ENCODE measurements at places on chromosomes 4 and X.

GRCh38 chr4:182929296-182929695 is 12.1 kb upstream of the DCTD start:
- no peak for DNase-seq

GRCh38 chr4:26083987-26084386 is 170.0 kb downstream of the SMIM20 start:
- DNase-seq, result no peak

- DNase-seq, result peak; percentile 40
Measured at GRCh38 chrX:56066016-56066415, 166.1 kb upstream of the KLF8 start.

DNA sequence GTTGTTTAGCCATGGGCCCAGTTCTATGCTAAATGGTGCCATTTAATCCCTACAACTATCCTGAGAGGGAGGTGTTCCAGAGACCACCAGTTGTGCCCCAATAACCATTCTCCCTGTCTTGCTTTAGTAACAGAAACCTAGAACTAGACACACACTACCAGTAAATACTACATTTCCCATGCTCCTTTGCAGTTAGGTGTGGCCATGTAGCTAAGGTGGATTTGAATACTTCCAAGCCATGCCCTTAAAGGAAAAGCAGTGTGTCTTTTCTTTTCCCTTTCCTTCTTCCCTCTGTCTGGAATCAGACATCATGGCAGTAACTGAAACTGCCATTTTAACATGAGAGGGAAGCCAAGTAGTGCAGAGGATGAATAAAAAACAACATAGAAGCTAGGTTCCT is 90.9 kb upstream of the TMEM33 start:
- no peak for DNase-seq

DNA sequence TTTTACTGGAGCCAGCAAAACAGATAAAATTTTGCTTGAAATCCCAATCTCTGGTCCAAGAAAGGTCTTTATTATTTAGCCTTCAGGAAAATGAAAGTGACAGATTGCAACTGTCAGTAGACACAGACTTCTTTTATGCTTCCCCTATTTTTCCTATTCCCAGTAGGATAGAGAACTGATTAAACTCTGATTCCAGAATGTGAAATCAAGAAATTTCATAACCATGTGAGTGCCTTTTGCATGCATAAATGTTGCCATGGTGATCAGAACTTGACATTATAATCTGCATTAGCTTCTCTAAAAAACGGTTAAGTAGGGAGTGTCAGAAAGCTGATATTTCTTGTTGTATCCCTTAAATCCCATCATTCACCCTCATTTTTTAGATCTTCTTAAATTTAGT is 255.2 kb upstream of the GABRA2 start:
- DNase-seq, result no peak

GRCh38 chr4:171793723-171794122 is 19.5 kb upstream of the GALNTL6 start:
- no peak for DNase-seq

DNA sequence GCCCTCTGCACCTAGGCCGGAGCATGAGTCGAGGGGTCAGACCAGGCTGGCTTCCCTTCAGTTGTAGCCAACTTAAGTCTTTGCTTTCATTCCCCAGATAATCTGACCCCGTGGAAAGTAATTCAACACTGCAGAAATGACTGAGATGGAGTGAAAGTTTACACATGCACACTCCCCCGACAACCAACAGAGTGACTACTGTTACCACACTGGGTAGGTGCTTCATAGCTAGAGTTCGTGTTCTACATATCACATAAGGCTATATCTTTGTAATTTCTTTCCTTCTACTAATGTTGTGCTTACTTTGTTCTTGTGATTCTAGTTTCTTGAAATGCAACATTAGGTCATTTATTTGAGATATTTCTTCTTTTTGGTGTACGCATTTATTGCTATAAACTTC is 7.2 kb upstream of the CTAG2 start:
- DNase-seq, result no peak

- no peak for DNase-seq
Measured at GRCh38 chr4:38313999-38314561, 349.9 kb upstream of the KLF3 start.

- DNase-seq, result no peak
Measured at GRCh38 chr4:185332575-185333464, 62.9 kb downstream of the LRP2BP start.

Data from CD4-positive, alpha-beta T cell treated with Interleukin-4 for 1 hour (primary cell).